ENCODE measurements at places on chromosomes 4 and X.

GRCh38 chr4:135325264-135325663 lies 1123.7 kb upstream of the PABPC4L start:
- no peak for DNase-seq

- no peak for DNase-seq
Measured at GRCh38 chr4:7761312-7761711, 178.3 kb downstream of the AFAP1 start.

GRCh38 chr4:178632415-178632814 lies 1190.2 kb upstream of the AGA start:
- DNase-seq: no peak

DNA sequence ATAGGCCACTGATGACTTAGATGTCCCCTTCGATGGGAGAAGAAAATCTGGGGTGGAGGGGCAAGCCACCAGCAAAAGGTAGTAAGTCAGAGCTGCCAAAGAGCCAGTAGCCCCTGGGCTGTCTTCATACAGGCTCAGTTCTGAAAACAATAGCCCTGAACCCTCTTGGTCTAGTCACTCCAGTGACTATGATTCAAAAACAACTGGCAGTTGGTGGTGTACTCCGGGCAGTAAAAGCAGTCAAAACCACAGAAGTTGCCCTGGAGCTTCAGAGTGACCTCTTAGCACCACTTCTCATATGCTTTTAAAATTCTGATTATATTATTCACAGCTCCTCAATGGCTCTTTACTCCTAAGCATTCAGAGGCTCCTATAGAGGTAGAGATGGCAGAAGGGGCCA lies 164.3 kb upstream of the MAMLD1 start:
- no peak for DNase-seq

GRCh38 chr4:110634350-110635162 lies 11.7 kb upstream of the PITX2 start:
- no peak for DNase-seq

DNA sequence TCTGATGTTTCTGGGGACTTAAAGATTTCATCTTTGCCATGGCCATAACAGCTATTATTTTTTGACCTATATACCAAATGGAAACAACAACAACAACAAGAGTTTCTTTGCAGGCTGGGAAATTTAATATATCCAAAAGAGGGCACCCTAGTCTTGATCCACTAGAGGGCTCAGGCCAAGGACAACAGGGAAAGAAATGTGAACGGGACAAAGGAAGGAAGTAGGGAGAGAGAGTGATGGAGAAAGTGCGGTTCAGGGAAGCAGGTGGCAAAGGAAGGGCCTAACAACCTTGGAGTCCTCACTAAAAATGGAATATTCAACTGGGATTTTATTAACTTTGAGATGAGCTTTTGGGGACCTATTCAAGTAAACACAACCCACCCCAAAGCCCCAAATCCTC lies 67.8 kb upstream of the SCML1 start:
- no peak for DNase-seq

DNA sequence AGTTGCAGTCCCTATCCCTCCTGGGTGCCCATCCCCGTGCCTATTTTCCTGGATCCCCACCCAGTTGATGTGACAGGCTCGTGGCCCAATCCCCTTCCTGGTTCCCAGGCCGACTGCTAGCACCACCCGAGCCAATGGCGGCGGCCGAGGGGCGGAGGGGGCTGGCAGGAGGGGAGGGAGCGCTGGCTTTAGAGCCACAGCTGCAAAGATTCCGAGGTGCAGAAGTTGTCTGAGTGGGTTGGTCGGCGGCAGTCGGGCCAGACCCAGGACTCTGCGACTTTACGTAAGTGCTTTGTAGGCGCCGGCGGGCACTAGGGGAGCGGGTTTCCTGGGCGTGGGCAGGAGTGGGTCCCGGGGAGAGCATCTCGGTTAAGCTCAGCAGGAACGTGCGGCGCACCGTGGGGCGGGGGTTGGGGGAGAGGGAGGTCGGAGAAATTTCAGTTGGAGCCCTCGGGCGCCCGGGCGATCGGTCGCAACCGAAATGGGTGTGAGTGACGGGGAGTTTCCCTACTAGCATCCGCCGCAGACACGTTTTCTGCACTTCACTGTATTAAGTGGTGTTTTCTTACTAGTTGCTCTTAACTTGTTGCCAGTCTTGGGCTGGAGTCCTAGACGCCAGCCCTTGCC lies at the start of gene PLS3:
Gene PLS3, plus strand, starts transcription at position 197 of the 627 bp plus-strand sequence. CDS start 49,077 bp downstream, outside the sequence.
- DNase-seq: peak; percentile 43

DNA sequence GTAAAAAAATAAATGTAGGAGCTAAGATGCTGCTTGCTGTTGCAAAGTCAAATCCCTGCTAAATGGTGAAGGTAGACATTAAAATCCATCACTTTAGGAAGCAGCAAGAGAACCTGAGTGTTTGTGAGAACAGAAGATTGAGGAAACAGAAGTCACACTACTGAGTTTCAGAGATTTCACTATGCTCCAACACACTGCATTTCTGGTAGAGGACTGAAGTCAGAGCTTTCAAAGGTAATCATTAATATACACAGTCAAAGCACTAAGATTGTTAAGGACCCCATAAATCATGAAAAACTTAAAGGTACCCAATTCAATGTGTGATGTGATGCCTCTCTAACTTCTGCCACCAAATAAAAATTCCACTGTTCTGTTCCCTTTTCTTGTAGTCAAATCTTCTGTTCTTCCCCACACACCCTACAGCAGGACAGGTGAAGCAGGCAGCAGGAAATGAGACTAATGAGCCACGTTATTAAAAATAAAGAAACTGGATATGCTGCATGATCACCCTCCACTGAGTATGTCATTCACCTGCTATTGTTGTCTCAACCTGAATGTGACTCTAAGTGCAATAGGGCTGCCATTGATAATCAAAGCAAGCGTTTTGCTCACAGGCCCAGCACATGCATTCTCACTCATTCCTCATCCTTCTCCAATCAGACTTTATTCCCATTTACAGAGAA lies 28.9 kb upstream of the APELA start:
- no peak for DNase-seq

- DNase-seq: no peak
Measured at GRCh38 chrX:135982860-135983259, 2.4 kb upstream of the SLC9A6 start.

DNA sequence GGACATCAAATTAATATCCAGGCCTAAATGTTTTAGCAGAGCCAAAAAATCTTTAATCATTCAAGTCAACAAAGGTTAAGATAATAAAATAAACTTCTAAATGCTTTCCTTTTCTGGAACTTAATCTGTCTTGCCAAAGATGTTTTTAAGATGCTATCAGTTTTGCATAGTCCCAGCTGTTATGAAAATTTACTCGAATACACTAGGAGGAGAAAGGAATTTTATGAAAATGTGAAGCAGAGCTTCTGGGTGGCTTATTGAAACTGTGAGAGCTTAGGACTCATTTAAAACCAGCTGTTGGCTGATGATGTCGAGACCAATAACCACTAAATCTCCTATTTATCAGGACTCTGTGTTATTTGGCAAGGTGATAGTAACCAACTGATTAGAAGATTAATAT lies 202.2 kb upstream of the ETNPPL start:
- DNase-seq: no peak

- no peak for DNase-seq
Measured at GRCh38 chrX:112889400-112889799, 48.8 kb upstream of the AMOT start.

- no peak for DNase-seq
Measured at GRCh38 chrX:37754516-37754915, 25.3 kb upstream of the CYBB start.

DNA sequence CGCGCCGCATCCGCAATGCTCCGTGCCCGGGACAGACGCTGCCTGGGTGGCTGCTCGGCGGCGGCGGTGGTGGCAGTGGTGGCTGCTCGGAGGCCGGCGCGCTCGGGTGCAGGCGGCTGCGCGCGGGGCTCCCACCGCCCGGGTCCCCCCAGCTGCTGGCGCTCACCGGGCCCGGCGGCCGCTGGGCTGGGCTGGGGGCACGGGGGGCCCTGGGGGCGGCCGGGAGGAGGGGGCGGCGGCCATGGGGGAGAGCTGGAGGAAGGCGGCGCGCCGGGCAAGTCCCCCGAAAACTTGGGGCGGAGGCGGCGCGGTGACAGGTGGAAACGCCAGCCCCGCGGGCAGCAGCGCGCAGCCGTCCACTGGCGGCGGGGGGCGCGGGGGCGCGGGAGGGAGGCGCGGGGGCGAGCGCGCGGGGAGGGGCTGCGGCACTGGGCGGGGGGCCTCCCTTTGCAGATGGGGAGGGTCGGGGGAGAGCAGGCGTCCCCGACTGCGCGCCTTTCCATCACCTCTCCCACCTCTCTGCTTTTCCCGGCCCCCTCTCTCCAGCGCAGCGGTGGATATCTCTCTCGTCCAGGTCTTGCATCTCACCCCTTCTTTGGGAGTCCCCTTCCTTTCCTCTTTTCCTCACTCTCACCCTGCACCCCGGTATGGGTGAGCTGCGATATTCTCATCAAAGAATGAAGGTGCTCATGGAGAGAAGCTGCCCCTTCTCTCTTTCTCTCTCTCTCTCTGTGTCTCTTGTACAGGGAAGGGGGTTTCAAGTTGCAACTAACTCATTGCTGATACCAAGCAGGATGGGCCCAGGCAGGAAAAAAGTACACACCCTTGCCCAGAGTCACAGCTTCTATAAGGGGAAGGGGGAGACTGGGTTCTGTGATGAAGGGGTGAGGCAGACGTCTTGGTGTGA lies 83.7 kb upstream of the DHRSX start:
- DNase-seq: no peak

- DNase-seq: no peak
Measured at GRCh38 chrX:7254144-7254543, 106.2 kb upstream of the PUDP start.

DNA sequence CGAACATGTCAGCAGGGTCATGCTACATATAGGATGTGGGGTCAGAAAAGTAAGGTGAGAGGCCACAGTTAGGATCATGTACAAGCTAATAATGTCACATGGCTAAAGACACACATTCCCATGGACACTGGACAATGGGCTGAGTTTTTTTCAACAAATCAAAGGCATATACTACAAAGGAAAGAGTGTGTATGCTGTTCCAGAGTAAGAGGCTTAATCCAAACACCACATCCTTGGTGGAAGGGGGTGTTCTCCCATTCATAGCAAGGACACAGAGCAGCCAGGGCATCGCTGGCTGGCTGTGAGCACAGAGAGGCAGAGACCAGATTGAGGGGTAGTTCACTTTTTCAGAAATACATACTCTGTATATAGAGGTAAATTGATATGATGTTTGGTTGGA lies 131.7 kb downstream of the MGST2 start:
- no peak for DNase-seq

GRCh38 chr4:135120195-135120594 lies 918.6 kb upstream of the PABPC4L start:
- DNase-seq: no peak

- DNase-seq: no peak
Measured at GRCh38 chr4:879729-880077, 52.4 kb downstream of the GAK start.

DNA sequence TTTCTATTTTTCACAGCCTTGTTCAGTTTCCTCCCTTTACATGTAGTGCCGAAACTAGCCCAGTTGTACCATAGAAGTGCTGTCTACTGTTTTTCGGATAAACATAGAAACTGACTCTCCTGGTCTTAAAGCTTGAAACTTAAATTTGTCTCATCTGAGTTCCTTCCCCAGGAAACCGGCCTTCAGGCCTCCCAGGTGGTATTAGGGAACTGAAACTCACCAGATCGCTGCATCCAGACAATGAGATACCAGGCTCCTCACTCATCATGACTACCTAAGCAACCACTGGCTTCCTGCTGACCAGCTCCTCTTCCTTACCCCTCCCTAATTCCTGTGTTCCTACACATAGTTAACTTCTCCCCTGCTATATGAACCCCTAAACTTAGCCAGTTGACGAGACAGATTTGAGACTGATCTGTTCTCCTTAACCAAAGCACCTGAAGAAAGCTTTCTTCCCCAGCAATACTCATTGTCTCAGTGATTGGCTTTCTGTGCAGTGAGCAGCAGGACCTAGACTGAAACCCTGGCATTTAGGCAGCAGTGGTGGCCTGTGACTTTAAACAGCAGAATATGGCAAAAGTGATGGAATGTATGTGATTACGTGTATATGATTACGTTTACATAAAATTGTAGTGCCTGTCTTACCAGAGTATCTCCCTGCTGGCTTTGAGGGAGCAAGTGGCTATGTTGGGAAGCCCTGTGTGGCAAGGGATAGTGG lies 959.1 kb upstream of the LCORL start:
- DNase-seq: no peak

DNA sequence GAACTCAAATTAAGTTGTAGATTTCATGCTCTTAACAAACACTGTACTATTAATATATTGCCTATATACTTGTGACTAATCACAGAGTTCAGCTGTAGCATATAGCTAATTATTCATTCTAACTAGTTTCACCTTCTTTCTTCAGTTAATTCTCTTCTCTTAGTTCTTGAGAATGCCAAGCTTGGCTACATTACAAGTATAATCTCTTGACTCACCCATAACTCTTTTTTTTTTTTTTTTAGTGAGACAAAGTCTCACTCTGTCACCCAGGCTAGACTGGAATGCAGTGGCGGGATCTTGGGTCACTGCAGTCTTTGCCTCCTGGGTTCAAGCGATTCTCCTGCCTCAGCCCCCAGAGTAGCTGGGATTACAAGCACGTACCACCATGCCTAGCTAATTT lies 5.4 kb downstream of the KLHL5 start:
- no peak for DNase-seq

GRCh38 chrX:1595711-1596060 lies 4.3 kb downstream of the AKAP17A start:
- DNase-seq: no peak

- DNase-seq: no peak
Measured at GRCh38 chr4:78687818-78688217, 88.3 kb upstream of the BMP2K start.

GRCh38 chrX:53681661-53682060 lies 4.9 kb downstream of the HUWE1 start:
- no peak for DNase-seq

DNA sequence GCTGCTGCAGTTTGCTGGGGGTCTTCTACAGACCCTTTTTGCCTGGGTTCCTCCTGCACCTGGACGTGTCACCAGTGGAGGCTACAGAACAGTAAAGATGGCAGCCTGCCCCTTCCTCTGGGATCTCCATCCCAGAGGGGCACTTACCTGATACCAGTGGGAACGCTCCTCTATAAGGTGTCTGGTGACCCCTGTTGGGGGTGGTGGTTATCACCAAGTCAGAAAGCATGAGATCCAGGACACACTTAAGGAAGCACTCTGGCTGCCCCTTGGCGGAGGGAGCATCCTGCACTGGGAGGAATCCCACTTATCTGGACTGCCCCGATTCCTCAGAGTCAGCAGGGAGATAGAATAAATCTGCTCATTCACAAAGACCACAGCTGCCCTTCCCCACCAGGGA lies 218.9 kb upstream of the GALNTL6 start:
- no peak for DNase-seq

- peak; percentile 75 for DNase-seq
Measured at GRCh38 chrX:131729295-131729694, 185.4 kb downstream of the OR13H1 start.

DNA sequence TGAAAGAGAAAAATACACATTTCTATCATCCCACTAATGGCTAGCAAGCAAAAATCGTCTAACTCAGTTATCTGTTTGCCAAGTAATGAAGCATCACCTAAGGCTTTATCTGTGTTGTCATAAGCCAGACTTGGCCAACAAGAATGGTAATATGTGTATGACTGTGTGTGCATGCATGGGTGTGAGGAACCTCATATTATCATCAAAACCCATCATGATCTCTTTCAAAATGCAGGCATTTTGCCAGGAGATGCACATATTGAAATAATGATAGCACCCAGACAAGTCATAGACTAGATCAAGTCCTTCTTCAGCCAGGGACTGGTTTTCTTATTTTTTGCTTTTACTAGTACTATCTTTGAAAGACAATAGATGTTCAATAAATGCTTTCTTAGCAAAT lies 172.5 kb upstream of the FMR1 start:
- DNase-seq: no peak

GRCh38 chr4:165111906-165112367 lies 723 bp downstream of the TMEM192 start:
- no peak for DNase-seq

- DNase-seq: no peak
Measured at GRCh38 chr4:109301651-109302360, 652 bp downstream of the COL25A1 start.
